ENCODE measurements at places on chromosomes 12 and 14. TPM values are rescaled to one million over a fixed set of nuclear protein-coding genes. Genes with fewer than 3 reads are reported as not detected.

Gene CSRP2
- not detected for total RNA-seq

- H3K36me3 ChIP-seq: peaks cover 3% of the 10 kb centered on the region
- H3K4me3 ChIP-seq: peak overlapping the region; percentile 70
- H3K4me1 ChIP-seq: peaks cover 42% of the 10 kb centered on the region
- H3K27ac ChIP-seq: peak overlapping the region; percentile 93
- H3K27me3 ChIP-seq: no peaks in the 10 kb centered on the region
- DNase-seq: no peak
Observed at GRCh38 chr12:14771651-14772137, 31.6 kb downstream of the WBP11 start.

- no peak for DNase-seq
- no peaks in the 10 kb centered on the region for H3K4me1 ChIP-seq
- H3K36me3 ChIP-seq: no peaks in the 10 kb centered on the region
- no peak overlapping the region for H3K4me3 ChIP-seq
Observed at GRCh38 chr12:50309950-50310349, 26.6 kb upstream of the LIMA1 start.

- H3K27ac ChIP-seq: no peak overlapping the region
- peaks cover 28% of the 10 kb centered on the region for H3K27me3 ChIP-seq
- H3K4me3 ChIP-seq: no peak overlapping the region
- no peak for DNase-seq
- H3K36me3 ChIP-seq: no peaks in the 10 kb centered on the region
Observed at GRCh38 chr14:30873308-30874119, 845 bp upstream of the COCH start.

DNA sequence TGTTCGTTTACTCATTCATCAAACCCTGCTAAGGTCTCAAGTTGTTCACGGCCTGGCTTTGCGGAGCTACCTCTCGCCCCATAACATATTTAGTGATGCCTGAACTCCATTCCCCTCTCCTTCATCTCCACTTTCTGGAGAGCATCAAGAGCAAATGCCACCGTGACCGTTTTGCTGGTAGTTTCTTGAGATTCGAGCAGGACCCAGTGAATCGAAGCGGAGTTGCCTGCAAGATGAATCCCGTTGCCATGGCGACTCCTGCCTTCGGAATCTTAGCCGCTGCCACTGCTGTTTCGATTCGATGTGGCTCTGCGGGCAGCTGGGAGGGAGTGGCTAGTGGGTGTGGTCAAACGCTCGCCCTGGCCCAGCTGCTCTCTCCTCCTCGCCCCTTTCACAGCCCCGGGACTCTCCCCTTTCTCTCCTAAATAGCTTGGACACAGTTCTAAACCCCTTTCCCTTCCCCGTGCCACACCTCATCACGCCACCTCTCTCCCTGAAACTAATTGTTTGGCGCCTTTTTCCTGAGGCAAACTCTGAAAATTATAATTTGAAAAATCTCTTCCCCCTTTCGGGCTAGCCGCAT, 1.4 kb downstream of the DAAM1 start:
- peaks cover 4% of the 10 kb centered on the region for H3K27me3 ChIP-seq
- H3K4me1 ChIP-seq: peaks cover 22% of the 10 kb centered on the region
- no peaks in the 10 kb centered on the region for H3K36me3 ChIP-seq
- peak overlapping the region; percentile 96 for H3K27ac ChIP-seq
- peak overlapping the region; percentile 87 for H3K4me3 ChIP-seq
- DNase-seq: peak; percentile 86

Gene CRACR2A
- 94.4 TPM for total RNA-seq

DNA sequence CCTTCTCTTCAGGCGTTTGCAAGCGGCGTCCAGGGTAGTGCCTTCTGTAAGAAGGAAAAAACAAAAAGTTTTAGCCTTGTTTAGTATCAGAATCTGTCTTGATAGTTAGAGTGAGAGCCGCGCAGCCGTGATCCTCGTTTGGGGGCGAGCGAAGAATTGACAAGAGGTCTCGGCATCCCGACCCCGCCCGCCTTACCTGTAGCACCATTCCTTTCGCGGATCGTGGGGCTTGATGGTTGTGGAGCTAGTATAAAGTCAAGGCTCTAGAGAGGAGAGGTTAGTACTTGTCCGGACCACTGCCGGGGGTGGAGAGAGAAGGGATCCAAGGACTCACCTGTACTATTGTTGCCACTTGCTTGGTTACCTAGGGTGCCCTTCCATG, 494 bp downstream of the TMTC3 start:
- peaks cover 11% of the 10 kb centered on the region for H3K4me1 ChIP-seq
- no peaks in the 10 kb centered on the region for H3K27me3 ChIP-seq
- H3K4me3 ChIP-seq: peak overlapping the region; percentile 67

DNA sequence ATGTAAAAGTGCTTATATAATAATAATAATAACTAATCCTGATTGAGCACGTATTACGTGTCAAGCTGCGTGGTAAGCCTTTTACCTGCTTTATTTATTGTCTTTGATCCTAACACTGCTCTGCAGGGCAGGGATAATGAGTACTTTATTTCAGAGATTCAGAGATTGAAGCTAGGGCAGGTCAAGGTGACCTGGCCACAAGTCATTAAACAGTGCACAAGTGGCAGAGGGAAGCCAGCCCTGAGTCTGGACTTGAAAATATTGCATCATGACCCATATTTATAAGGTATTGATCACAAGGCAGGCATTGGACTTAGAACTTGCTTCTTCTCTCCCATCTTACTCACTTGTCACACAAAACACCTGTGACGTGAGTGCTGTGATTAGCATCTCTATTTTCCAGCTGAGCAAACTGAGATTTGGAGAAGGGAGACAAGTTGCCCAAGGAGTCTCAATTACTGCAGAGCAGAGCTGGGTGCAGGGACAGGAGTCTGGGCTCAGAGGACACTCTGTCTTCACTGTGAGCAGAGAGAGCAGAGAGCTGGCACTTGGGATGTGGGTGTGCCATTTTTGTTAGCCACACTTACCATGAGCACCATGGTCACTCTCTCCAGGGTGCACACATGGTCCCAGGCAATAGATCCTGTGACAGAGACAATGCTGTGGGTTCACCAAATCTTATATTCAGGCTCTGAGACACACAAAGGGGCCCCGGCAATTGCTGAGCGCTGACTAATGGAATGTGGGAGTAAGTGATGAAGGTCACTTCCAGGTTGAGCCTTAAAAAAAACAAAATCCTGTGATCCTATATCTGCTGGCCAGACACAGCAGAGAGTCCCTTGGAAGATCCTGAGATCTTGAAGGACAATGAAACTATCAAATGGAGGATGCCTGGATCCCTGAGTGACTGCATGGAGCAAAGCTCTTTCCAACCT, 113.2 kb upstream of the MED13L start:
- H3K36me3 ChIP-seq: no peaks in the 10 kb centered on the region
- H3K4me1 ChIP-seq: peaks cover 8% of the 10 kb centered on the region
- H3K27me3 ChIP-seq: no peaks in the 10 kb centered on the region
- no peak overlapping the region for H3K27ac ChIP-seq
- no peak overlapping the region for H3K4me3 ChIP-seq
- DNase-seq: no peak

GRCh38 chr12:70823182-70823976, 97.2 kb downstream of the PTPRR start:
- no peak for DNase-seq
- H3K27ac ChIP-seq: no peak overlapping the region
- no peaks in the 10 kb centered on the region for H3K4me1 ChIP-seq
- no peak overlapping the region for H3K4me3 ChIP-seq
- no peaks in the 10 kb centered on the region for H3K36me3 ChIP-seq

Gene PLXNC1
- total RNA-seq: 30.7 TPM

GRCh38 chr12:101878243-101878821, 952 bp downstream of the DRAM1 start:
- DNase-seq: no peak
- H3K27ac ChIP-seq: peak overlapping the region; percentile 90
- peaks cover 15% of the 10 kb centered on the region for H3K4me1 ChIP-seq
- no peaks in the 10 kb centered on the region for H3K27me3 ChIP-seq
- peak overlapping the region; percentile 88 for H3K4me3 ChIP-seq

Gene AHNAK2
- total RNA-seq: not detected

DNA sequence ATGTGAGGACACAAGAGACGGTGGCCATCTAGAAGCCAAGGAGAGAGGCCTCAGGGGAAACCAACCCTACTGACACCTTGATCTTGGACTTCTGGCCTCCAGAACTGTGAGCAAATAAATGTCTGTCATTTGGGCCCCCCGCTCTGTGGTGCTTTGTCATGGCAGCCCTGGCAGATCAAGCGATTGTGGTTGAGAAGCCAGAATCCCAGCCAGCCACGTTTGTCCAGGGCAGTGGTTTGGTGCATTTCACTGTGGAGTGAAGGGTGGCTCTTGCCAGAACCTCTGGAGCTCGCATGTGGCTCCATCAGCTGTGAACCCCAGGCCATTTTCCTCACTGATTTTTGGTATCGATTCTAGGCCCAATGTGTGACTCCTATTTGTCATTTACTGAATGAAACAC, 404.9 kb downstream of the BCL11B start:
- no peak overlapping the region for H3K27ac ChIP-seq
- no peaks in the 10 kb centered on the region for H3K36me3 ChIP-seq
- no peak overlapping the region for H3K4me3 ChIP-seq
- H3K27me3 ChIP-seq: no peaks in the 10 kb centered on the region

DNA sequence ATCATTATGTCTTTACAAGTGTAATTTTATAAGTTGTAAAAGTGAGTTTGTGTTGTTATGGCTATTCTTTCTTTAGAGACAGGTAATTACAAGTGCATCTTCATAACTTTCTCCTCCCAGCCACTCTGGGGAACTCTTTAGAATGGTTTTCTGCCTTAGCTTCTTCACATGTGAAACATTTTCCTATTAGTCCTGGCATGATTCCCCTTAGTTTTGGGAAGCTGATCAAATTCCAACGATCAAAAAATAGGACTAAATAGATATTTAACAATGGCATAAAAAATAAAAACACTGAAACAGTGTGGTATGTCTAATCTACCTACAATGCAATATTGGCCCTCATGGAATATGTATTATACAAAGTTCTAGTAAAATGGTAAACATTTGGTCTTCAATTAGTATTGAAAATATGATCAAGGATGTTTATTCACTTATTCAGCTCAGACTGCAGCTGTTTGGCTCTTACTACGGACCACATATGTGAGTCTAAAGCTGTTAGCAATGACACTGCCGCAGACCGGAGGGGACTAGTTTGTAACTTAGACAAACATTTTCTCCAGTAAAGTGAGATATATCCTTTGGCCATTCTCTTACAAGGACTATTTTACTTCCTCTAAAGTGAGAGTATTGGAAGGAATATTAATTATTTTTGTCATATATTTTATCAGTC, 890.8 kb upstream of the USP15 start:
- no peak overlapping the region for H3K27ac ChIP-seq
- no peak for DNase-seq
- no peak overlapping the region for H3K4me3 ChIP-seq

GRCh38 chr12:65907513-65907912, 83.2 kb downstream of the HMGA2 start:
- H3K4me1 ChIP-seq: no peaks in the 10 kb centered on the region
- H3K27me3 ChIP-seq: no peaks in the 10 kb centered on the region
- H3K27ac ChIP-seq: no peak overlapping the region
- DNase-seq: no peak
- no peaks in the 10 kb centered on the region for H3K36me3 ChIP-seq

DNA sequence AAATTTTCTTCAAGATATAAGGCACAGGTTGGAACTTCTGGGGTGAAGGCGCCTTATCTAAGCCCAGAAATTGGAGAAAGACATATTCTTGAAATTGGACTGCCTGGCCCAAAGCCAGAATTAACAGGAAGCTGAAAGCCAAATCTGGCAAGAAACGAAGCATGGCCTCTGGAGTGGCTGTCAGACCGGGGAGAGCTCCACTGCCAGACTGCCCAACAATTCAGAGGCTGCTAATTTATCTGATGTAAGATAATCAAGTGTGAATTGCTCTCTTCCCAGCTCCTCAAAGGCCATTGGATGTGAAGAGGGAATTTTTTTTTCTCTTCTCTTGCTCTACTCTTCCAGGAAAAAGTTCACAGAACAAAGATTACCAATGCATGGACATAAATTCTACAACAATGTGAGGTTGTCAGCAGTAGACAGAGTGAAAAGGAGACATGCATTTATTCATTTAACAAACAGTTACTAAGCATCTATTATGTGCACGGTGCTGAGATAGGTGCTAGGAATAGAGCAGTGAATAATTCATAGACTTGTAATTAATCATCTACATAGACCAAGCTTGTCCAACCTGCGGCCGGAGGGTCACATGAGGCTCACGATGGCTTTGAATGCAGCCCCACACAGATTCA, at the start of gene GDF3:
TSS of gene GDF3 (minus strand) at position 210 of the 632 bp plus-strand sequence. CDS start at position 163, 47 bp downstream.
- H3K4me1 ChIP-seq: peaks cover 3% of the 10 kb centered on the region
- peaks cover 3% of the 10 kb centered on the region for H3K27me3 ChIP-seq
- no peak for DNase-seq
- H3K36me3 ChIP-seq: no peaks in the 10 kb centered on the region
- no peak within 1 kb of the TSS for H3K27ac ChIP-seq

Gene TMEM121
- 0.54 TPM for total RNA-seq

GRCh38 chr14:86852530-86852929, 1140.5 kb downstream of the GALC start:
- DNase-seq: no peak
- H3K27ac ChIP-seq: no peak overlapping the region
- H3K4me1 ChIP-seq: no peaks in the 10 kb centered on the region
- no peaks in the 10 kb centered on the region for H3K36me3 ChIP-seq

DNA sequence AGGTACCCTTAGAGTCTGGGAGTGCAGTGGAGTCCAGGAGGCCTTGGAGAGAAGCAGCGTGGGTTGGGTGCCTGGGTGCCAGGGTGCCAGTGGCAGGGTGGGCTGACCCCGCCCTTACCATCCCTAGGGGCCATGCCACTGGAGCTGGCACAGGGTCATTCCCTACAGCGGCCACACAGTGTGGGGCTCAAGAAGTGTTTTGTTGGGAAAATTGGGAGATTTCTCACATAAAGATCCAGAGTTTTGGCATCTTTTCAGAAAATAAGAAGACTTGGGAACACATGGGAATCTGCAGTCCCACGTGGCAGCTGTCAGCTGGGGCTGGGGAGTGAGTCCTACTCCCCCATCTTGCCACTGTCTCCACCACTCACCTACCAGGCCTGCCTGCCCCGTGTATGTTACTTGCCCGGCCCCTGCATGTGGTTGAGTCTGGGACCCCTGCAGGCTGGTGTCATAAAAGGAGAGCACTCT, 4.2 kb downstream of the VASH1 start:
- H3K4me3 ChIP-seq: no peak overlapping the region
- H3K4me1 ChIP-seq: peaks cover 35% of the 10 kb centered on the region
- no peak overlapping the region for H3K27ac ChIP-seq
- H3K27me3 ChIP-seq: no peaks in the 10 kb centered on the region

Gene MMAB
- 17.6 TPM for total RNA-seq

- no peak for DNase-seq
- no peak overlapping the region for H3K27ac ChIP-seq
- H3K4me1 ChIP-seq: peaks cover 7% of the 10 kb centered on the region
- H3K27me3 ChIP-seq: no peaks in the 10 kb centered on the region
- no peaks in the 10 kb centered on the region for H3K36me3 ChIP-seq
Observed at GRCh38 chr12:46487567-46488131, 115.1 kb upstream of the SLC38A2 start.

GRCh38 chr12:78530100-78530765, 334.3 kb upstream of the SYT1 start:
- no peaks in the 10 kb centered on the region for H3K4me1 ChIP-seq
- no peaks in the 10 kb centered on the region for H3K27me3 ChIP-seq
- H3K27ac ChIP-seq: no peak overlapping the region
- H3K4me3 ChIP-seq: no peak overlapping the region
- DNase-seq: no peak

Gene KITLG
- total RNA-seq: not detected

- no peak overlapping the region for H3K27ac ChIP-seq
- no peak overlapping the region for H3K4me3 ChIP-seq
- no peaks in the 10 kb centered on the region for H3K27me3 ChIP-seq
Observed at GRCh38 chr12:3538466-3539030, 47.5 kb downstream of the PRMT8 start.

- peaks cover 7% of the 10 kb centered on the region for H3K27me3 ChIP-seq
- peak; percentile 81 for DNase-seq
- no peak overlapping the region for H3K4me3 ChIP-seq
- no peaks in the 10 kb centered on the region for H3K36me3 ChIP-seq
- peaks cover 8% of the 10 kb centered on the region for H3K4me1 ChIP-seq
- H3K27ac ChIP-seq: no peak overlapping the region
Observed at GRCh38 chr14:74217672-74218448, 21.4 kb upstream of the VSX2 start.
